Body of pancreas (tissue), 4 donors: ENCODE measurements at places on chromosomes 1 and 21.

GRCh38 chr1:36224537-36225282 is 467 bp downstream of the THRAP3 start:
- peak; percentile 70 for DNase-seq

DNA sequence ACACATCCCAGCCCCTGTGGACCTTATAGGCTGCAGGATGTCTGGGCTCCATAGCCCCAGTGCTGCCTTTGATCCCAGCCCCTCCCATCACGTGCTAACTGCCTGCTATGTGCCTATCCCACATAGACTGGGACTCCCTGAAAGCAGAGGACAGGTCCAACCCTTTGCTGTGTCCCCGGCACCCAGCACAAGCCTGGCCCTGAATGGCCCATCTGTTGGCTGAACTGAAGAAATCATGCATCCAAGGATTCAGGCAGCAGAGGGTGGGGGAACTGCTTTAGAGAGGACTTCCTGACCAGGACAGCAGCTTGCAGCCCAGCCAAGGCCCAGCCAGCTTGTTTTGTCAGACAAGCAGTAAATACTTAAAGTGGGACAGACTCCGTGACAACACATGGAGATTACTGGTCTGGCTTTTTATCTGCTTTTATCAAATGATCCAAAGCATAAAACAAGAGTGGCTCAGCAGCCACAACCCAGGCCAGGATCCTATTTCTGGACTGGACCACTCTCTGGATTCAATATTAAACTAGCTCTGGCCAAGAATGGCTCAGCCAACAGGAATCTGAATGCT is 69.3 kb downstream of the GLIS1 start:
- no peak for DNase-seq

GRCh38 chr1:94325377-94326302 is 88.3 kb upstream of the ARHGAP29 start:
- DNase-seq: peak; percentile 46

DNA sequence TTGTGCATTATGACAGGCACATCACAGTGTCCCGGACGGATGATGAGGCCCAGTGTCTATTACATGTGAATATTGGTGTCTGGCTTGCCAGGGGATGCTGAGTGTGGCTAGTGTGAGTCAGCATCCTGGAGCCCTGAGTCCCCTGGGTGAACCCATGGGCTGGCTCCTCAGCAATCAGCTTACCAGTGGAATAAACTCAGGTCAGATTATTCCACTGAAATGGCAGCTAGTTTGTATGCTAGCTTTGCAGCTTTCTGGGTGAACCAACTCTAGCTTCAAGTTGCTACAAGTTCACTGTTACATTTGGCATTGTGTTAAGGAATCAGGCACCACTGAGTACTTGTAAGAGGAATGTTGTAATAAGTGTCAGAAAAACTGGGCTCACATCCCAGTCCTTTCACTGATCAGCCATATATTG is 23.9 kb upstream of the RPTN start:
- DNase-seq: no peak

GRCh38 chr1:22753481-22753971 is 42.9 kb downstream of the EPHB2 start:
- DNase-seq: no peak

DNA sequence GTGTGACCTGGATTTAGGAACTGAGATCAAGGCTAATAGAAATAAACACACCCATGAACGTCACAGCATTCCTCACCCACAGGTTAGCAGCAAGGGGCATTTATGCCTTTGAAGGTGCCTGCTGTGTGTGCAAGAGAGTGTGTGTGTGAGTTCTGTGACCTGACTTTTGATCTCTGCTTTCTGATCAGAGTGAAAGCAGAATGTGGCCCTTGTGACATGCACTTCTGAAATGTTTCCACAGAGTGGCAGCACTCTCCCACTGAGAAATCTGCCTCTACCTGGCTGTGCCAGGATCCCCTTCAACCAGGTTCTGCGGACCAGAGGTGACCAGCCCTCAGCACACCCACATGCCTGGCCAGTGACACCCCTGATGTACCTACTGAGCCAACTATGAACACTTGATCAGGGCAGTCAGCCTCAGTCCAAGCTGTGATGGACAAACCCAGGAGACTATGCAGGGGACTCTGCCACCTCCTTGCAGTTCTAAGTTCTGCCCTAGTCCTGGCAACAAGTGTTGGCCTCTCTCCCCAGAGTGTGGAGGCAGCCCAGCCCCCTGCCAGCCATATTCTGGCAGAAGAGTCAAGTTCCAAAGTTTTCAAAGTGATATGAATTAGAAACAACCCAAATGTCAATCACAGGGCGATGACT is 41.0 kb downstream of the RXRG start:
- DNase-seq: peak; percentile 33

DNA sequence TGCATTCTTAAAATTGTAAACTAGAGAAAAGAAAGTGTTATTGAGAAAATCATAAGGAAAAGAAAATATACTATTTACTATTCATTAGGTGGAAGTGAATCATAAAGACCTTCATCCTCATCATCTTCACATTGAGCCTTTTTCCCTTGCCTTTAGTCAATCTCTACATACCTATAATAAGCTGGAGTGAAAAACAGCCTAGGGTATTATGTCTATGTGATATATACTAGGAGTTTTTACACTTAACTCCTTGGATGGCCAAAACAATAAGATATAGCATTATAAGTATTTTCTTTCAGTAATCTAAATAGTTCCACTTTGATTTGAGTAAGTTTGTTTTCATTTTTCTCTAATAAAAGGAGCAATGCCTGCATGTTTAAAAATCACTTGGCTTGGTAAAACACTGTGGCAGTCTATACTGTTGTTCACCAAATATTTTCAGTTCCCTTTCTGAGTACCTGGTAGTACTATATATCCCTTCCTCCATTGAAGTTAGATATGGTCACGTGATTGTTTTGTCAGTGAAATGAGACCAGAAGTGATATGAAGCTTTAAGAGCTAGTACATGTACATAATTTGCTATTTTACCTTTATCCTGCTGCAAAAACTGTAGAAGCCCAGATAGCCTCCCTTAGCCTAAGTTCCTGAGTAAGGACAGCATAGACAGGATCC is 78.3 kb downstream of the CLEC20A start:
- no peak for DNase-seq

- DNase-seq: no peak
These were observed 2.6 kb downstream of the TXNIP start for GRCh38 chr1:145993618-145994390.

DNA sequence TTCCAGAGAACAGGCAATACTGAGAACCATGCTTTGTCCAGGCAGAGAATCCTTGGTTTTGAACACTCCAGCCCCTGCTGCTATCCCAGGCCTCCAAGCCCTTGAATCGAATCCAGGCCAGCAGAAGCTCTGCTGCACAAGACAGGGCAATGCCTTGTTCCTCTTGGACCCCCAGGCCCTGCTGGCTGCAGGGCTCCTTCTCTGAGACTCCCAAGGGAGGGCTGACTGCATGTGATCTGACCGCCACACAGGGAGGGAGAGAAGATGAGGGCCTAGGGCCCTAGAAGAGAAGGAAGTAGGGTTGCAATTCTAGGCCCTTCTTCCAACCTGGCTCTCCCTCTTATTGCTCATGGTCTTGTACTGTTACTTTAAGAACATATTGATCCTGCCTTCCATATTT is 160.6 kb upstream of the EDN2 start:
- DNase-seq: no peak

GRCh38 chr1:50279622-50280330 is 143.5 kb downstream of the DMRTA2 start:
- DNase-seq: no peak

- peak; percentile 89 for DNase-seq
These were observed 32.0 kb downstream of the MAP7D1 start for GRCh38 chr1:36187800-36188593.

GRCh38 chr1:25021591-25022215 is 91.6 kb upstream of the RUNX3 start:
- DNase-seq: no peak

GRCh38 chr1:18109058-18109755 is 1.6 kb downstream of the IGSF21 start:
- no peak for DNase-seq

- DNase-seq: peak; percentile 15
These were observed 28.3 kb upstream of the RCSD1 start for GRCh38 chr1:167601442-167602383.

- no peak for DNase-seq
These were observed 41.3 kb upstream of the EIF4G3 start for GRCh38 chr1:21217812-21218596.

DNA sequence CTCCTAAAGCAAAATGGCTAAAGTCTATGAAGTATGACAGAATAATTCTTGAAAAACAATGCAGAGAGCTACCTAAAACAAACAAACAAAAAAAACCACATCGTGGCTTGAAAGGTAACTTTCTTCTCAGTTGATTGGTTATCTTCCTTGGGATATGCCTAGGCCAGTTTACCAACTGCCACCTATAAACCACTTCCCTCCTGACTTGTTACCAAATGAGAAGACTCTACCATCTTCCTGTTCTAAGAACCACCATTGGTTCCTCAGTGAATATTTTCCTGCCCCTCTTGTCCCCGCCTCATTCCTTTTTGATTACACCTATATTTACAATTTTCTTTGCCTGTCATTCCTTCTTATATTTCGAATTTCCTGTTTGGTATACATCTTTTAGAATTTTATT is 336.6 kb downstream of the SIPA1L2 start:
- DNase-seq: no peak

DNA sequence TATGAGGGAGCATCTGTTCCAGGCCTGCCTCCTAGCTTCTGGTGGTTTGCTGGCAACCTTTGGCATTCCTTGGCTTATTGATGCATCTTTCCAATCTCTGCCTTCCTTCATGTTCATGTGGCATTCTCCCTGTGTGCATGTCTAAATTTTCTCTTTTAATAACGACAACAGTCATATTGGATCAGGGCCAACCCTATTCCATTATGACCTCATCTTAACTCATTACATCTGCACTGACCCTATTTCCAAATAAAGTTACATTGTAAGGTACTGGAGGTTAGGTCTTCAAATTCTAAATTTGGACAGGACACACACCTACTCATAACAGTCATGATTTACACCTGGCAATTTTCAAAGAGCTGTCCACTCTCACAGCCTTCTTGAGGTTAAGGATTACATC is 117.2 kb upstream of the FGGY start:
- no peak for DNase-seq

GRCh38 chr1:201111672-201112071 is 554 bp downstream of the CACNA1S start:
- DNase-seq: no peak

DNA sequence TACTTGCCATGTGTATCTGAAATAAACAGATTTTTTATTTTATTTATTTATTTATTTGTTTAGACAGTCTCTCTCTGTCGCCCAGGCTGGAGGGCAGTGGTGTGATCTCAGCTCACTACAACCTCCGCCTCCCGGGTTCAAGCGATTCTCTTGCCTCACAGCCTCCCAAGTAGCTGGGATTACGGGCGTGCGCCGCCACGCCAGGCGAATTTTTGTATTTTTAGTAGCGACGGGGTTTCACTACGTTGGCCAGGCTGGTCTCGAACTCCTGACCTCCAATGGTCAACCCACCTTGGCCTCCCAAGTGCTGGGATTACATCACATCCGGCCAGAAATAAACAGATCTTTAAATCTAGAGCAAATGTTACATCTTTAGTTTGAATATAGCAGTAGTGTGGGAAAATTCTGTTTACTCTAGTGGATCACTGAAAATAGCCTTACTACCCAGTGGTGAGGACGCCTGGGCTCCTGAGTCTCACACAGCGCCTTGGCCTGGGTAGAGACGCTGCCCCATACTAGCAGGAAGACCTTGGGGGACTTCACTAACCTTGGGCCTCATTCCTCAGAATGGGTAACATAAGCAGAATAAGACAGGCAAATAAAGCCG is 709 bp downstream of the GART start:
- no peak for DNase-seq

DNA sequence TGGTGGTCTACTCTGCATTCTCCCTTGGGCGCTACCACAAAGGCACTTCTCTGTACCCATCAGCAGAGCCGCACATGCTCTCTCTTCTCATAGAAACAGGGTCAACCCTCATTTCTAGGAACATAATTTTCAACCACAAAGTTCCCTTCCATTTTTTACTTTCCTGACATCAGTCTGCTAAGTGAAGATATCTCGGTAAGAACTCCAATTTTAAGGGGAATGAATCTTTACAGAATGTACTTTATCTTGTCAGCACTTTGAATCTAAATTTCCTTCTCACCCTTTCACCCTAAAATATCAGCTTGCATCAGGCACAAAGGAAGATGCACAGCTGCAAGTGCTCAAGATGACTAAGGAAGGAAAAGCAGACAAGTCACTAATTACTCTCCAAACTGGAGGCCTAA is 545.9 kb downstream of the SMYD3 start:
- DNase-seq: no peak

- no peak for DNase-seq
These were observed at the start of gene CFHR4 for GRCh38 chr1:196887515-196888239. CFHR4 (plus strand) TSS chr1:196888052; CDS start chr1:196888151, 99 bp downstream.

DNA sequence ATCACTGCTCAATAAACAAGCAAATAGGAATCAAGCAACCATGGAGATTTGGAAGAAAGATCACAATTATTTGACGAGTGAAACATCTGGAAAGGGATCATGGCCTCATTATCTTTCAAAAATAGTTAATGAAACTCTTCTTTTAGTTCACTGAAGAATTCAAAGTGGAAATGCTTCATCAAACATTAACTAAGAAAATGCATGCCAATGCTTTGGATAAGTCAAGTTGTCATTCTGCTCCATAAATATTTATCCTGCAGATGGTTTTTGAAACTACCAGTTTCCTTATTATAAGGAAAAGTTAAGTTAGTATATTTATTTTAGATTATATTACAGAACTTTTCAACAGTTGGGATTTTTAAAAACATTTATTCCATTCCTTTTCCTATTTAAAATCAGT is 206.5 kb upstream of the ADGRL2 start:
- no peak for DNase-seq

- no peak for DNase-seq
These were observed 120.0 kb upstream of the ZC3H11B start for GRCh38 chr1:219732814-219733491.

DNA sequence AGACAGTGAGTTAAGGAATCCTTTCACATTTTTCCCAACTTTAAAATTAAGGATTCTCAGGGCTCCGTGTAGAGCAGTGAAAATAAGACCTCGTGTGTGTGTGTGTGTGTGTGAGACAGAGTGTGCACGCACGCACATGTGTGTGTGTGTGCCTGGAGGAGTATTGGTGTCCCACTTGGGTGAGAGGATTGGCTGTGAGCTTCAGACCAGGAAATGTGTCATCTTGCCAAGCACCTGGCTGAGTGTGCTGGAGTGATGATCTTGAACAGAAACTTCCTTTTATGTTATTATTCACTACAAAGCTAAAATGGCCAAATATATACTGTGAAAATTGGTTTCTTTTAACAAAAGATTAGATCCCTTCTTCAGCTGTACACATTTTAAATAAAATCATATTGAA is 35.2 kb upstream of the NTPCR start:
- no peak for DNase-seq

DNA sequence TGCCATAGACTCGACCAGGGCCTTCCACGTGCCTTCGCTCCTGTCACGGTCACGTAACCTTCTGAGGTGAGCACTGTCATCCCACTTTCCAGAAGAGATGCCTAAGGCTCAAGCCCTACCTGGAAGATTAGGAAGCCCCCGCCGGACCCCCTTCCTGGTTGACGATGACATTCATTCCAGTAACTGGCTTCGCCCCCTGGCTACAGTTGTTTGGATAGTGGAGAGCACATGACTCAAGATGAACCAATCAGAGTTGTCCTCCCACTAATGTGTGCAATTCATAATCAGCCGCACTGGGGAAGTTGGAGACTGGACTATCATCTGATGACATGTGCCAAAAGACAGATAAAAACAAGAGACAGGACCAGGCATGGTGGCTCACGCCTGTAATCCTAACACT is 104.0 kb upstream of the GJB5 start:
- DNase-seq: no peak

GRCh38 chr1:203754455-203754864 is 10.5 kb upstream of the LAX1 start:
- no peak for DNase-seq

- no peak for DNase-seq
These were observed 37.4 kb upstream of the CASZ1 start for GRCh38 chr1:10833630-10834557.
